ENCODE measurements at places on chromosomes 1 and 21.

DNA sequence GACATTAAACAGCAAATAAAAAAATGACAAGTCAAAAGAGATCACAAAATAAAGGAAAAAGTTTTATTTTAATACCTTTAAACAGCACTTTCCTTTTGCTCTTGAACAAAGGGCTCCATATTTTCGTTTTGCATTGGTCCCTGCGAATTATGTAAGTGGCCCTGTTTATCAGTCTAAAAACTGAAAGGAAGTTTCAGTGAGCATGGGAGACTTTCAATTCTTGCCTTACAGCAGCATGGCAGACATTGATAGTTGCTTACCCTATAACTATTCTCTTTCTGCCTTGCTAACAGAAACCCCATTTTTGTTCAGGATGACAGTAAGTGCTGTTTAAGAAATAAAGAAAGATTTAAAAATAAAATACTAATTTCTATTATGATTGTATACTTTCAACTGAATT is 5.2 kb upstream of the SH3GLB1 start:
- no peak for DNase-seq

- peak; percentile 43 for DNase-seq
Measured at GRCh38 chr21:26967062-26967913, at the start of gene ADAMTS5. TSS of gene ADAMTS5 (minus strand) at chr21:26967088. CDS start at chr21:26966391, 697 bp downstream.

DNA sequence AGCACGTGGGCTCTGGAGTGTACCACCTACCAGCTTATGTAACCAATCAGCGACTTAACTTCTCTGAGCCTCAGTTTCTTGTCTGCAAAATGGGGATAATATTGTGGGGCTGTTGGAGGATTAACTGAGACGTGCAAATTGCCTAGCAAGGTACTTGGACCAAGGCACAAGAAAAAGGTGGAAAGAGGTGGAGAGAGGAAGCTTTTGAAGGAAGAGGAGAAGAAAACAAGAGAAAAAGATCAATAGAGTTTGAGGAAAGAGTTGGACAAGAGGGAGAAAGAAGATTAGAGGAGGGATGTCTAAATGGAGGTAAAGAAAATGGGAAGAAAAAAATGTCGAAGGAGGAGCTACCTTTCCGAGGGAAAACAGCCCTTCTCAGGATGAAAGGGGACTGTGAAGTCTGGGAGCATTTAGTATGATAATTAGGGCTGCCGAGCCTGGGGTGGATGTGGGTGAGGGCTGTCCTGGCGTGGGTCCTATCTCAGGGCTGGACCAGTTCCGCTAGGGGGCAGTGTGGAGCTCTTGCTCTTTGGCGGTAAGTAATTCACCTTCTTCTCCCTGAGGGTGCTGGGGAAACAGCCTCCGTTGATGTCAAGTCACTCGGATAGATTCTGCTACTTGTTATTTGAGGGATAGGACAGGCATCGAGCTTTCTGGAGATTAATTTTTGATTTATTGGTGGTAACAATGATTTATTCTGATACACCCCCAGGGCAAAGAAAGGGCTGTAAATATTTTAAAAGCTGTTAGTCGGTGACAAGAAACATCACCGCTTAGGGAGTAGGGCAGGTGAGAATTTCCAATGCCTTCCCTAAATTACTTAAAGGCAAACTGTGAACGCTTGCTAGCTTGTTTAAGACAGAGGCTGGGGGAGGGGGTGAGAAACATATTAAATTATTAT is 79.0 kb upstream of the NFASC start:
- DNase-seq = peak; percentile 47

- DNase-seq = no peak
Measured at GRCh38 chr1:164950541-164950986, 391.6 kb downstream of the PBX1 start.

All from left lung (tissue), 14 donors.